Osteoblast (primary cell): ENCODE measurements at places on chromosomes 2 and 18. TPM values are rescaled to one million over a fixed set of nuclear protein-coding genes. Genes with fewer than 3 reads are reported as not detected.

Gene TEKT4
- not detected in 2 replicates for total RNA-seq

Gene KCTD1
- total RNA-seq = 14.4 and 14.8 TPM in 2 replicates

Gene FBXO48
- 0.72 and 0.88 TPM in 2 replicates for total RNA-seq

Gene WDR33
- 25.7 and 29.8 TPM in 2 replicates for total RNA-seq

Gene AQP12A
- total RNA-seq = not detected in 2 replicates
